CD8-positive, alpha-beta memory T cell (primary cell): ENCODE measurements at places on chromosomes 5 and 9.

- DNase-seq, result no peak
Measured at GRCh38 chr5:40679913-40680681, at the start of gene PTGER4. Gene PTGER4, plus strand, starts transcription at chr5:40679915. Its CDS starts 1,079 bp downstream, at chr5:40680994.

DNA sequence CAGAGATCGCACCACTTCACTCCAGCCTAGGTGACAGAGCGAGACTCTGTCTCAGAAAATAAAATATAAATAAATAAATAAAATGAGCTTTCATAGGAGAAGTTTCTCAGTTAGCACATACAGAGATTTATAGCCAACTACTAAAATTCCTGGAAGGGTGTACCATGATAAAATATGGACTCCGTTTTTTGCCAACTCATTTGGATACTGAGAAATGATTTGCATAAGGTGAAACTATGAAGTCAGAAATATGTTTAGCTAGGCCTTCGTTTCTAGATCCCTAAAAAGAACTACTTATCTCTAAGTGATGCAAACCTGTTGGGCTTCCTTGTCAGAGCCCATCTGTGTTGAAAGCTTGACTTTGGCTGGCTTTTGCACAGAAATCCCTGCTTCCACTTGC lies 56.9 kb upstream of the SLC1A1 start:
- no peak for DNase-seq

DNA sequence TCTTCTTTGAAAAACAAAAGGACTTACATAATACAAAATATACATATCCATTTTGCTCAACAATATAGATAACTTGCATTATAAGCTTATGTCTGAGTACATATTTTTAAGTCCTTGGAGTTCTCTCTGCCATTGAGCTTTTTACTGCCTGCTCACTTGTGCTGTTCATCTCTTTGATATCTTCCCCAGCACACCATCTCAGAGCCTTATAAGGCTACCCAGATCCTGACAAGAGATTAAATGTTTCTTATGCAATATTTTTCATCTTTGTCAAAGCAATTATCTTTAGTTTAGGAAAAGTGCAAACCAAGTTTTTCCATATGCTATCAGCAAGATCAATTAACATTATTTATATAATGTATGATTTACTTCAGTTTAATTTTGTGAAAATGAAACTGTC lies 60.7 kb upstream of the ITGA1 start:
- no peak for DNase-seq

- DNase-seq, result no peak
Measured at GRCh38 chr9:98502311-98502975, 206.3 kb downstream of the GABBR2 start.

- no peak for DNase-seq
Measured at GRCh38 chr9:27471789-27472188, 52.3 kb upstream of the IFNK start.

DNA sequence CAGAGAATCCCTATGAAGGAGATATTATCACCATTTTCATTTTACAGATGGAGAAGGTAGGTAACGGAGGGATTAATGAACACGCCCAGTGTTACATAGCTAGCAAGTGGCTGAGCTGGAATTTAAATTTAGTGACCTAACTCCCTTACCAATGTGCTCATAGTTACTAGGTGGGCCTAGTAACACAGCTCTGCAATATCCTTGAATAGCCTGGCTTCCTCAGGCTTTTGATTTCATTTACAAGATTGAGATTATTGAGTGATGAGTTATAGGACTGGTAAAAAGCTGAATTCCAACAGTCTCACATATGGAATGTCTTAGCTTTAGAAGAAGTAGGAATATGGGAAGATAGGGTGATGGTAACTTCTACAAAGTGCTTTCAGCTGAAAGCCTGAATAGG lies 336.3 kb upstream of the KIF2A start:
- DNase-seq, result no peak

GRCh38 chr5:95850391-95850894 lies 27.9 kb upstream of the GLRX start:
- DNase-seq, result no peak

- DNase-seq, result no peak
Measured at GRCh38 chr5:3381206-3381825, 214.3 kb upstream of the IRX1 start.

DNA sequence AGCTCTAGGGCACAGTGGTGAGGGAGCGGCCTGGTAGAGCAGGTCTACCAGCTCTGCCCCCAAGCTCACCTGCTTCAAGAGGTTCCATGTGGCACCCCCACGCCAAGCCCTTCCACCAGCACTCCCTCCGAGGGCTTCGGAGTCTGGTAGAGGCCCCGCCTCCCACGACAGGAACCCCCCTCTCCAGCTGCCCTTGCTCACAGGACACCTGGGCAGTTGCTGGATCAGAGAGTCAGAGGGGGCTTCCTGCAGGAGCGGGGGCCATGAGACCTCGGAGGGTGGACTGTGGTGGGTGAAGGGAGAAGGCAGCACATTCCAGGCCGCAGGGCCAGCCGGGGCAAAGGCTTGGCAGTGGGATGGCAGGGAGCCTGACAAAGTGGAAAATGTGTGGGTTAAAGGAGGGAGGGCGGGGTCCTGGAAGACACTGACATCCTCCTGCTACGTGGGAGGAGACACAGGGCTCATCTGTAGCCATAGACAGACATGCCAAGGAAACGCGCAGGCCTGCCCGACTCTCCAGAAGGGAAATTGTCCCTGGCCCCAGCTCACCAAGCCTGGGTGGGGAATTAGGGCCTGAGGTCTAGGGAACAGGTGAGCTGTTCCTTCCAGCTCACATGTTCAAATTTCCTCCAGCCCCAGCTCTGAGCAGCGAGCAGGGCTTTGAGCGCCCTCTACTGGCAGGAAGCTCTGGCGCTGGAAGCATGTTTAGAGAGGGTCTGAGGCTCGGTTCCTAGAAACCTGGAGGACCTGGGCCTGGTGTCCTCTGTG lies 74.2 kb downstream of the NTNG2 start:
- DNase-seq, result peak; percentile 63

DNA sequence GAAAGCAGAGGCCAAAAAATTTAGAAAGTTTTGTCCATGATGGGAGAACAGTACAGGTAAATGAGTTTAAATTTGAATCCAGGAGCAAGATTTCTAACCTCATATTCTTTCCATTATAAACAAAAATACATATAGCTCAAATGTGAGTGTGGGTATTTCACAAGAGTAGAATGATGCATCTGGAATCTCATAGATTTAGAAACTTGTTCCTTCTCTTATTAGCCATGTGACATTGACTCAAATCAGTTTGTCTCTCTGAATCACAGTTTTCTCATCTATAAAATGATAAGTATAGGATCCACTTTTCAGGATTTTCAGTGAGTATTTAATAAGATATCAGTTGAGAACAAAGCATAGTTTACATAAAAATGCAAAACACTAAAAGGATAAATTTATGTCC lies 436.3 kb upstream of the PAPPA start:
- DNase-seq, result no peak

GRCh38 chr5:101664071-101664791 lies 631.9 kb downstream of the SLCO4C1 start:
- no peak for DNase-seq

GRCh38 chr5:76709762-76710161 lies 6.2 kb upstream of the F2R start:
- no peak for DNase-seq

DNA sequence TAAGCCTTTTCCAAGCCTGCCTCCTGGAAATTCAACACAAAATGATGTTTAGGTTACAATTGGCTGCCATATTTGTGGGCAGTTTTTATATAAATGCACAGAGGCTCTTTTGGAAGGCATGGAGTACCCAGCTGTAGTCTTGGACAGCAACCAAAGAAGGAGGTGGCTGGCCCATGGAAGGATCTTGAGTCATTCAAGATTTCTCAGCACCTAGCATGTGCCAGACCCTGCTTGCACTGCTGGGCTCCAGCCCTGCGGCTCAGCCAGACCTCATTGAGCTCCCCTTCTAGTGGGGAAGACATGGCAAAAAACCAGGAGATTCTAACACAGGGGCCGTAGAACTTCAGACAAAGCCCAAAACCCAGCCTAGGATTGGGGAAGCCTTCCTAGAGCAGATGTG lies 22.1 kb downstream of the JADE2 start:
- DNase-seq, result no peak

GRCh38 chr9:82188817-82189216 lies 200.2 kb downstream of the SPATA31D1 start:
- DNase-seq, result no peak

GRCh38 chr5:27908341-27908740 lies 870.0 kb upstream of the CDH9 start:
- no peak for DNase-seq

DNA sequence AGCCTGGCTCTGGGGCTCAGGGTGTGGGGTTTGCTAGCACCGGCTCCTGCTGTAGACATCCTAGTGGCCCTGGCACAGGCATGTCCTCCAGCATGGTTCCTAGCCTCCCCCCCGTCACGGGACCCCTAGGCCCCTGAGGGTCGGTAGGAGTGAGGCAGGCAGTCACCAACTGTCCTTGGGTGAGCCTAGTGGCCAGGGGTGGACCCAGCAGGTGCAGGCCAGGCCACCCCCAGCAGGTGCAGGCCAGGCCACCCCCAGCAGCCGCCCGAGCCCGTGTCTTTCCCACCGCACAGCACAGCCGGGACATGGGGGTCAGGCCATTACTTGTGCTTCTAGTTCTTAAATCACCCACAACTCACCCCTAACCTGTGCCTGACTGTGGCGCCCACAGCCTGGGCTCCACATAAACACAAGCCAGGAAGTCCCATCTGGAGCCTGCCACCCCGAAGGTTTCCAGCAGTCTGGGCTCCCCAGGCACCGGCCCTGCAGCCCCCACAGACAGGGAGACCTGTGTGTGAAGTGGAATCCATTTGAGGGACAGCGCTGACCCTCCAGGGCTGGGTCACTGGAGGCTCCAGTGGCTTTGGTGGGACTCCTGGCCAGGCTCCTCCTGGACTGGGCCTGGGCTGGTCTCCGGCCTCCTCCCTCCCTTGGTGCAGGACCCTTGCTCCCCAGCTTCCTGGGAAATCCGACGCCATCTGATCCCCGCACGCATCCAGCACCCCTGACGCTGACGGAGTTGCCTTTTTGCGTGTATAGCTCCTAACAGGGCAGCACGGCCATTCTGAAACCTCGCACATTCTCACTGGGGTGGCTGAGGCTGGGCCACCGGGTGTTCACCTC lies 114.1 kb upstream of the LPCAT1 start:
- no peak for DNase-seq

DNA sequence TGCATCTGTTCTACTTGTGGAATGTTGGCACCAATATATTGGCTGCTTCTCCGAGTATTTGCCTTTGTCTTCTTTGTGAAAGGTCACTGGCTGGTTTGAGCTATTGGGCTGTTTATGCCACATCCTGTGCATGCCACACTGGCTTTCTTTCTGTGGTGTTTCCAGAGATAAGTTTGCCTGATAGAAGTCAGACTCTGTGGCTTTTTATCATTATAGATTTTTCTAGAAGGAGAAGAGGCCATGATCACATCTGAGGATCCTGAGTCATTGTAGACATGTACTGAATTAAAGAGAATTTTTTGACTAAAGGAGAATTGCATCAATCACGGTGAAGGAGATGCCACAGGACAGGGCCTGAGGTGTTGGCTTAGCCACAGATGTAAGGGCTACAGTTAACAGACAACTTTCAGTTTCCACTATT lies 26.5 kb upstream of the CDKN2B start:
- no peak for DNase-seq

- DNase-seq, result no peak
Measured at GRCh38 chr9:96116275-96117064, 185.5 kb downstream of the HSD17B3 start.

DNA sequence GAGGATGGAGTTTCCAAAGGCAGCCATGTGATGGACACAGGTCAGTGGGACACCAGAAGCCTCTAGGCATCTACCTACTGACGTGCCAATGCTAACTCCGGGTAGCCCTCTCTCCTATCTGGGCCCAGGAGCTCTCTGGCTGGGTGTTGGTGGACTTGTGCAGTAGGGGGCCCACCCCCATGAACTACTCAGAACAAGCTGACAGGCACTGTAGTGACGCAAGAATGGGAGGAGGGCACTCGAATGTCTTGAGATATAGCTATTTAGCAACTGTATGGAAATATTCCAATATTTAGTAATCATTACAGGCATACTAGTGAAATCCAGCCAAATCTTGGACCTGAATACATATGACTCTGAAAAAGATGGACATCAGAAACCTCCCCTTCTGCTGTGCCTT lies 5.7 kb upstream of the DOCK2 start:
- no peak for DNase-seq

DNA sequence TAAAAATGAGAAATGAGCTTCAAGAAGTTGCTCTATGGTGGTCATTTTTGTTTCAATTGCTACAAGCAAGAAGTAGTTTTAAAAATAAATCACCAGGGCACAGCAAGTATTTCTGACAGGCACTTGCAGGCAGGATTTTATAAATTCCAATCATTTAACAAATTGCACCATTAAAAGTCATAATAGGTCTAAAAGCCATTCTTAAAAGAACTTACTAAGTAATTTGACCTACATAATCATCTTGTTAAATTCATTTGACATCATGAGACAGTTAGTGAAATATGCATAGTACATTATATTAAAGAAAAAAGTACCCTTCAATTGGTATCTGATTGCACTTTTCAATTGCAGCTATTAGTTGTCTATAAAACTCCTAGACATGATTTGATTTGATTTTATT lies 31.0 kb downstream of the TLX3 start:
- no peak for DNase-seq

GRCh38 chr5:34663771-34664496 lies 7.8 kb downstream of the RAI14 start:
- DNase-seq, result no peak

DNA sequence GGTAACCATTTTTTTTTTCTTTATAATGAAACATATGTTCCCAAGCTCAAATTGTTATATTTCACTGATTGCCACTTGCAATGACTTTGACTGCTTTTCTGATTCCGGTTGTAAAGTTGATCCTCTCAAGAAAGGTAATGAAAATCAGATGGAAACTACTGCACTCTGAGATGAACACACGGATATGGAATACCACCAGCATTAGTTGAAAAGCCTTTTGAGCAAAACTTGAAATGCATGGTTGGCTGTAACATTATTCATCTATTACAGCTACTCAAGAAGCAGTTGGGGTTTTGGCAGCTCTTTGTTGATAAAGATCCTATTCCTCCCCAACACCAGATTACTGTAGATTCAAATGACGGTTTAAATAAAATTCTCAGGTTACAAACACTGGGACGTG lies 591.6 kb upstream of the DMAC1 start:
- DNase-seq, result no peak

DNA sequence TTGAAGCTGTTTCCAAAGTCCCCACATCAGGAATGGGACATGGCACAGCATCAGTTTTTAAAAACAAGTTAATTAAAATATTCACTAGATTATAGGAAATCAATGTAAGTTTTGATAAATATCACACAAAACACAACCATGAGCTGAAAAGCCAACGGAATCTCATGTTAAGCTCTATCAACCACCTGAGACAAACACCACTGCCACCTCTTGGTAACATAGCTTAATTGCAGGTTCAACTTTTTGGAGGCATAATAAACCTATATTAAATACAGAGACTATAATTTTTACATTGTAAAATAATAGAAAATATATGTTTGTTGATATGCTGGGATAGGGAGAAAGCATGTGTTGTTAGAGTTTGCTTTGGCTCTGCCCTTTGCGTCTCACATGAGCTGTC lies 126.1 kb downstream of the SV2C start:
- no peak for DNase-seq

DNA sequence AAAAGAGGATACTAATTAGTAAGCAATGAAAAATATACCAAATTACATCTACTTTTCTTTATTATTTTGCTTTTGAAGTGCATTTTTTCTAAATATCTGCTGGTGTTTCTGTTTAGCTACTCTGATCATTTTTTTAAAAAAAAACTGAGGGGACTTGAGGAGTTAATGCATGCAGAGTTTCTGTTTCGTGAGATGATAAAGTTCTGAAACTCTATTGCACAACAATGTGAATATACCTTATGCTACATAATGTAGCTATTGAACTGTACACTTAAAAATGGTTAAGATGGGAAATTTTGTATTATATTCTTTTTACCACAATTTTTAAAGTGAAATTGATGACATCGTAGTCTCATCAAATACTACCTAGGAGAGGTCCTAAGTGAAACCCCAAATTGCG lies 288.3 kb upstream of the NR4A3 start:
- DNase-seq, result no peak
